Nephron progenitor cell (in vitro differentiated cells): ENCODE measurements at places on chromosomes 3 and 15.

- no peak for DNase-seq
Measured at GRCh38 chr3:69781593-69781992, 42.3 kb downstream of the MITF start.

DNA sequence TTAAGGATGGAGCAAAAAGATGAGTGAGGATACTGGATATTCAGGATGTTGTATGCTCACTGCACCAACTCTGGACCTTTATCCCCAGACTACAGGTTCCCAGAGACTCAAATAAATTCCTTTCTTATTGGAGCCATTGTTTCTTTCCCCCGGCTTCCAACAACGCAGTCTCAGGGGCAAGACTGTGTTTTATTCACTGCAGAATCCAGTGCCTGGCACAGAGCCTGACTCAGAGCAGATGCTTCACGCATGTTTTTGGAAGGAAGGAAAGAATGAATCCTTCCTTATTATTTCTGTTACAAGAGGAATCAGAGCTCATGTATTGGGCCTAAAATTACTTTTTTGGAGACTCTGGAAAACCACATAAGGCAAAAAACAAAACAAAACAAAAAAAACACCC lies 96.0 kb upstream of the VGLL4 start:
- no peak for DNase-seq

DNA sequence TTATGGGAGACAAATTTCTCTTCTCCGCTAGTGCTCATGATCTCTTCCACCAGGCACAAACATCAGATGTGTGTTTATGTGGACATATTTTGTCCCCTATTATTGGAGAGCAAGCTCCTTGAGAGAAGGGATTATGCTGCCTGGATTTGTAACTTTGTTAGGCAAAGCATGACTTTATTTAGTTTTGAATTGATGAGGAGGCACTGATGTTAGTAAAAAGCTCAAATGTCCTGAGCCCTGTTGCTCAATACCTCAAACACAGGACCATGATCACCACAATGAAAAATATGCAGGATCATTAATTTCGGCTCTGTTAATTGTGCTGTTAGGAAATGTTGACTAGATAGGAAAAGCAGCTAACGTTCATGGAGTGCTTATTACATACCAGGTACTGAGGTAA lies 29.1 kb downstream of the SCG5 start:
- DNase-seq, result no peak

GRCh38 chr15:22907161-22907950 lies 68.9 kb downstream of the NIPA2 start:
- DNase-seq, result no peak

DNA sequence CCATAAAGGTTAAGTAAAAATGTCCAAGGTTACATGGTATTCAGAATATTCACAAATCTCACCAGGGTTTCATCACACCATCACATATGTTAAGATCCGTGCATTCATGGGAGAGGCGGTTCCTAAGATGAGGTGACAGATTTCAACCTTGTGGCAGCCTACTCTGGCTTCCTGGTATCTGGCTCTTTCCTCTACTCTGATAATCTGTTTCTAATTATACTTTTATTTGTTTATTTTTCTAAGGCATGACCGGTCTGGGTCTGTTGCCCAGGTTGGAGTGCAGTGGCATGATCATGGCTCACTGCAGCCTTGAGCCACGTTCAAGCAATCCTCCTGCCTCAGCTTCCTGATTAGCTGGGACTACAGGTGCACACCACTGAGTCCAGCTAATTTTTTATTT lies 34.4 kb downstream of the RAF1 start:
- no peak for DNase-seq
